Cardiac septum (tissue), 1 donor: ENCODE measurements at places on chromosomes 7 and 10. TPM values are rescaled to one million over a fixed set of nuclear protein-coding genes. Genes with fewer than 3 reads are reported as not detected.

- DNase-seq = no peak
Observed at GRCh38 chr10:60456053-60456452, 66.4 kb upstream of the ANK3 start.

Gene CPN1
- total RNA-seq = not detected

GRCh38 chr7:80154656-80155333, 20.2 kb downstream of the GNAI1 start:
- DNase-seq = no peak

DNA sequence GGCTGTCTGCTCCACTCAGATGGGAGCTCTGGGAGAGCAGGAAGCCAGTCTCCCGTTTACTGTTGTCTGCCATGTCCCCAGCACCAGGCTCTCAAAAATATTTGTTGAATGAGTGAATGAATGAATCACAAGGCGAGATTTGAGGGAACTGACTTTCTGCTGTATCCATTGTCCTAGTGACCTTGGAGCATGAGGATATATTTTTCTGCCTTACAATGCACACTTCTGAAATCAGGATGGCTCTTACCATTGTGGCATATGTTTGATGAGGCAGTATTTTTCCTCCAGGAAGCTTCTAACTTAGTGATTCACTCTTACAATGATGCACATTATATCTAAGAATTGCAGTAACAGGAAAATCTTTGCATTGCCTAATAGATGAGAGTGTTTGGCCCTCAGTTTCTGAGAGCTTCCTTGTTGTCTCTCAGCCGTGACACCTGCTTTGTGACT, 136.4 kb downstream of the RPS24 start:
- no peak for DNase-seq

Gene ABCB1
- total RNA-seq = 5.0 TPM

DNA sequence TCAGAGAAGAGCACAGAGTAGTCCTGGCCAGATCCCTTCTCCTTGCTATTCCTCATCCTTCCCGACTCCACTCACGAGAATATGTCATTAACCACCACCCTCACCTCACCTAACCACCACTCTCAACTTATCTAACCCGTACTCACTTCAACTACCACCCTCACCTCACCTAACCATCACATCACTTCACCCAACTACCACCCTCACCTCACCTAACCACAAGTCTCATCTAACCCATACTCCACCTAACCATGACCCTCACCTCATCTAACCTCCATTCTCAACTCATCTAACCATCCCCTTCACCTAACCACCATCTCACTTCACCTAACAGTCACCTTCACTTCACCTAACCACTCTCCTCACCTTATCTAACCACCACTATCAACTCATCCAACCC, 85.0 kb downstream of the VIPR2 start:
- DNase-seq = no peak

- DNase-seq = no peak
Observed at GRCh38 chr10:95391581-95392216, 100.9 kb upstream of the PDLIM1 start.

DNA sequence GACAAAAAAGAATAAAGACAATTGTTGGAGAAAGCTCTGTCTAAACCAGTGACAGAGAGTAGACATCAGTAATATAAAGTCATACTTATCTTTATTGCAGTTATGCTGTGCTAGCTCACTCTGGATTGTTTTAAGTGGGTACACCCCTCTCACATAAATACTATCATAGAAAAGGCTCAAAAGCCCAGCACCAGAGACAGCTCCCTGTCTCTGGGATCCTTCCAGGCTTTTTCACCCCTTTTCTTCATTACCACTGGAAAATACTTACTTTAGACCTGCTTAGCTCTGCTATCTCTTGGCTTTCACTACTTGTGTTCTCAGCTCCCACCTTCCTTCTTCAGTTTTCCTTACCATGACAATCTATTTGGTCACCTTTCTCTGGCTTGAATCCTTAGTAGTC, 259.1 kb upstream of the MINDY3 start:
- DNase-seq = no peak

Gene SEMA3C
- 60.8 TPM for total RNA-seq
